ENCODE measurements at places on chromosomes 1 and 21. TPM values are rescaled to one million over a fixed set of nuclear protein-coding genes. Genes with fewer than 3 reads are reported as not detected.

The TEKT2 gene
- not detected for total RNA-seq

The CORT gene
- total RNA-seq: 0.32 TPM

GRCh38 chr1:92953491-92953890 is 7.8 kb downstream of the DIPK1A start:
- DNase-seq: no peak

GRCh38 chr1:67555461-67556296 is 125.5 kb upstream of the SERBP1 start:
- no peak for DNase-seq

DNA sequence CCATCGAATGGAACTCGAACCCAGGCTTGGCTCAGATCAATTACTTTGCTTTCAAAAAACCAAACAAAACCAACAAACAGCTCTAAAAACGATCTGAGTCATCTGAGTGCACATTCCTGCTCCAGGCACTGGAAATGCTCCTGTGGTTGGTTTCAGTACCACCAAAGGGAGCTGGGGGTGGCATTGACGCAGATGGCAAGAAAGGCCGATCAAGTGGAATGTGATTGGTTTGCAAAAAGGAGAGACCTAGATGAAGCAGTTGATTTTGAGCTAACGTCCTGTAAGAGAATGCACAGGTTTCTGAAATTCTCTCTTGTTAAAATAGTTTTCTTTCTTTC is 39.5 kb downstream of the PIK3CD start:
- no peak for DNase-seq

DNA sequence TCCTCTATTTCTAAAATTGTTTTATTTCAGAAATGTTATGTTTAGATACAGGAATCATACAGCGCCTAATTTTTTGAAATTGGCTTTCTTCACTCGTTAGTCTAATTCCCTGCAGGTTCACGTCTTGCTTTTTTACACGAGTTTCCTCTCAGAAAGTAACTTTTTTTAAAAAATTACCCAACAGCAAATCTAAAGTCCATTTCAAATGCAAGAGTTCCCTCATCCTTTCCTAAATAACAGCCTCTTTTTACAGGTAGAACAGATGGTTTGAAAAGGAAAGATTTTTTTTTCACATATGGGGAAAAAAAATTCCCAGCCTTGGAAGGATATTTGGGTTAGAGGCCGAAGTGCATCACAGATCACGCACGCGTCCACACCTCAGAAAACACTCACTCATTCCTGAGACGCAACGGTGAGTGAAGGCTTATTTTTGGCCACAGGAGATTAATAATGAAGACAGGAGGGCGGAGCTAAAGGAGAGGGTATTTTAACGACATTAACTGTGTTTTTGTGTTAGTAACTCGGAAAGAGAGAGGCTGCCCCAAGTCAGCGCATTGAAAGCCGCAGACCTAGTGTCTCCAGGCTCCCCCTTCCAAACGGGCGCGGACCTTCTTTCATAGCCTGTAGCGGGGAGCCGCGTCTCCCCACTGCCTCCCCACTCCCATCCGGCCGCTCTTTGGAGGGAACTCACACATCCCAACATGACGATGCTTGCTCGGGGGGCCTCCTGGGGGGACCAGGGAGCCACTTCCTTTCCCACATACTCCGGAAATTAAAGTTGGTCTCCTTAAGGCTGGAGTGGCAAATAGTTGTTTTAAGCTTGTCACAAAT is 969 bp upstream of the RIPK4 start:
- DNase-seq: no peak

Data from Right ventricle myocardium inferior (tissue), 1 donor.